ENCODE measurements at places on chromosomes 2 and 18. TPM values are rescaled to one million over a fixed set of nuclear protein-coding genes. Genes with fewer than 3 reads are reported as not detected.
A peak's percentile ranks its signal among the peaks of the same experiment; 100 is the strongest.

Gene GKN1
- total RNA-seq: not detected

Gene CNNM4
- 190 TPM for total RNA-seq

Gene MSTN
- total RNA-seq: 0.11 TPM

Gene MC5R
- not detected for total RNA-seq

Gene NEUROD1
- 3.0 TPM for total RNA-seq

Gene SERPINB7
- total RNA-seq: not detected

- DNase-seq: no peak
These were observed 235.1 kb downstream of the ANKRD36B start for GRCh38 chr2:97354576-97354975.

DNA sequence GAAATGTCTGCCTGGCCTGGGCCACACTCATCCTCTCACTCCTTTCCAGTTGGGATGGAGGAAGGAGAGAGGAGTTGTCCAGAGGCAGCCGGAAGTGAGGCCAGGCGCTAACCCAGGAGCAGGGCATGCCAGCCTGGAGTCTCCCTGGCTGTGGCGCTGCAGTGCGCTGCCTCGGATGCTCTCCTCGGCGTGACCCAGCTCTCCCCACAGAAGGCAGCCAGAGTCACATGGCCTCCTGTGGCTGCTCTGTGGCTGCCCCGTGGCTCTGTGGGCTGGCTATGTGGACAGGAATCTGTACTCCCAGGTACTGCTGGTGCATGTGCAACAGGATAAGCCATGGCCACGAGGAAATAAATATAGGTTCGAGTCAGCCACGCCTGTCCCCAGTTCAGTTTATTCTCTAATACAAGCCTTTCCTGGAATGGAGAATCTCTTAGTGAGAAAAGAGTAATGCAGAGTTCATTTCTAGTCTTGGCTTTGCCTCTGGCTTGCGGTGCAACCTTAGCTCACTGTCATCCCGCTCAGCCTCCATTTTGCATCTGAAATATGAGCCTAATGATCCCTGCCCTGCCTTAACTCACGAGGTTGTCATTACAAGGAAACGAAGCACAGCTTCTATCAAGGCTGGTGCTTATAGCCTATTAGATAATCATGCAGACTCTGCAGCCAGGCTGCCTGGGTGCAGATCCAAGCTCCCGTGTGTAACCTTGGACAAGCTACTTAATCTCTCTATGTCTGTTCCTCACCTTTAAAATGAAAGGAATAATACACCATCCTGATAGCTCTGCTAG, 106.3 kb downstream of the ANTXR1 start:
- DNase-seq: no peak

GRCh38 chr2:43343573-43344304, 117.3 kb upstream of the ZFP36L2 start:
- peak; percentile 76 for DNase-seq

DNA sequence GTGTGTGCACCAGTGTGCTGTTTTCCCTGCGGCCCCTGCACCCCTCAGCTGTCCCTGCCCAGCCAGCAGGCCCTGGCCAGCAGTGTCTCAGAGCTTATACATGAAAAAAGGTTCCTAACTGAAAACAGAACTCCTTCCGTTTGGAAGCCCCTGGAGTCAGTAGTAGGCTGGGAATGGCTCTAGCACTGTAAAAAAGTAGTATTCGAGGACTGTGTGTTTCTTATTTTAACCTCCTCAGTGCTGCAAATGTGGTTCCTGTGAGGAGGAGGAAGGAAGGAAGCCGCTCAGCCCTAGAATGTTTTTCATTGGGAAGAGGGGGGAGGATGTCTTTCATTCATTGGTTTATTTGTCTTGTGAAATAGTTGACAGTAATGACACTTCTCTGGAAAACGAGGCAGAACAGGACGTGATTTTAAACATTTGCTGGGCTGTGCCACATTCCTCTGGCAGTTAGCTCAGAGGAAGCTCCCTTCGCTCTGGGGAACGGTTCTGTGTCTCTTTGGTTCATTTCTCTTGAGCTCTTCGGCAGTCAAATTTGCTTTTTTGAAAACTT, 103.5 kb downstream of the SPTBN1 start:
- no peak for DNase-seq

- no peak for DNase-seq
These were observed 21.3 kb upstream of the VRK2 start for GRCh38 chr2:58025150-58025933.

Data from colonic mucosa (tissue), 4 donors.